ENCODE measurements at places on chromosomes 12 and 14.

GRCh38 chr12:86741531-86741930, 485.3 kb upstream of the MGAT4C start:
- DNase-seq: no peak

GRCh38 chr12:63905544-63905943, 61.0 kb downstream of the SRGAP1 start:
- no peak for DNase-seq

- no peak for DNase-seq
Measured at GRCh38 chr12:105736498-105736897, 402.3 kb downstream of the NUAK1 start.

- no peak for DNase-seq
Measured at GRCh38 chr12:114921781-114922180, 237.8 kb upstream of the TBX3 start.

DNA sequence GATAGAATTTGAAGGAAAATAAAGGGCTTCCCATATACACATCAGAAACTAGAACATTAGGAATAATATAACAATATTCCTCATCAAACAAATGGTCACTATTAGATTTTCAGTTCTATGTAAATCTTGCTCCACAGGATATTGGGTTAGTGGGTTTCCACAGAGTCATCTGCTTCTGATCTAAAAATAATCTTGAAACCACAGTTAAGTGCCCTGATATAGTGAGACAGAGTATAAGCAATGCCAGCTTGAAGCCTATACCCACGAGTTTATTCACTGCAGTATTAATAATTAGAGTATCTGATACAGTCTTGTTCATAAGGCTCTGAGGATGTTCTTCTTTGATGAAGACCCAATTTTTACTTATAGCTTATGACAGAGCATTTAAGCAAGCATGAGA, 74.5 kb upstream of the ATF7IP start:
- DNase-seq: no peak

GRCh38 chr14:94175011-94175745, 1.1 kb downstream of the PPP4R4 start:
- no peak for DNase-seq

GRCh38 chr12:96902076-96902475, 5.0 kb upstream of the NEDD1 start:
- DNase-seq: no peak

- DNase-seq: no peak
Measured at GRCh38 chr14:67581643-67582042, 18.4 kb downstream of the PIGH start.

DNA sequence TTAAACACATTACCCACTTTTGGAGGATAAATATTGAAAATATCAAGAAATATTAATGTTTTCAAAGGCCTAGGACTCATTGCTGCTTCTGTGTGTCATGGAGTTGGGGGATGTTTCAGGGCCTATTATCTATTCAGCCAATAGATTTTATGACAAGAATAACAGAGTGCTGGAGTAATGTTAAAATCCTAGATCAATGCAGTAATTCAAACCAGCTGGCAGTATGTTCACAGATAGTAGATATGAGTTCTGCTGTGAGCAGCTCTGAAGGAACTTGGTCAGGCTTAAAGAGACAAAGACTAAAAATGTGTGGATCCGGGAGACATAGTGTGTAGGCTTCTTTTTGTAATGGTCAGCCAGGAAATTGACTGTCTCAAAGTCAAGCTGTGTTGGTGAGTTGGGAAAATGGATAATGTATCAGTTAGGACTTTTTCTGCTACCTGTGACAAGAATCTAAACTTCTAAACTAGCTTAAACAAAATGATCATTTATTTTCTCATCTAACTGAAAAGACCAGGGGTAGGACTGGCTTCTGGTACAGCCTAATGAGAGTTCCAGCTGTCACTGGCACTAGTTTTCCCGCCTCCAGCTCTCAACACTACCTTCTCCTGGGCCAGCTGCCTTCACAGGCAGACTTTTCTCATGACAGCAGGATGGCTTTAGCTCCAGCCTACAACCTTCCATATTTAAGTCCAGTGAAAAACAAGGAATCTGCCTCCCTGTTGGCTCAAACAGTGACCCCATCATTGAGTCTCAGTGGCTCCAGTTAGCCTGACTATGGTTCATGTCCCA, 16.3 kb upstream of the POLR3B start:
- no peak for DNase-seq
